ENCODE measurements at places on chromosomes 4 and X. TPM values are rescaled to one million over a fixed set of nuclear protein-coding genes. Genes with fewer than 3 reads are reported as not detected.

DNA sequence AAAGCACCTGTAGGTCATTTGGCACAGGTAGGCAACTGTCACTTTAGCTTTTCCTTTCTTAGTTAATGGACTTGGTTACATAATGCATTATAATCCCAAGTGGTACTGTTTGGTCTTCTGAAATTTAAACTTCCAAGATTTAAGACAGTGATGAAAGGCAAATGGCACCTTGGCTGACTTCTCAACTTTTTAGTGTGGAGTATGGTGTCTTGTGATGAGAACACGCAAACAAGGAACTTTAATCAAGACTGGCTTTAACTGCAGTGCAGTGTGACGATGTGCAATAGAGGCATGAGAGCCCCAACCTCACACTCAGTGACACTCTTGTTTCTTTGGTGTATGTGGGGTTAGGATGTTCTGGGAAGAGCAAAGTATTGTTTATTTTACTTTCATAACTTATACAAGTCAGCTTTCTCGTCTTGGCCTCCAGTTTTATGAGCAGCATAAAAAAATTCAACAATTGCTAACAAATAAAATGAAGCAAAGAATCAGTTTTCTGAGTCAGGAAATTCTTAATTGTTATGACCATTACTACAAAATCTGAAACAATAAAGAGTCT is 171.9 kb downstream of the MAD2L1 start:
- peak overlapping the region; percentile 30 for H3K27ac ChIP-seq
- no peaks in the 10 kb centered on the region for H3K27me3 ChIP-seq
- no peaks in the 10 kb centered on the region for H3K36me3 ChIP-seq
- no peak overlapping the region for H3K4me3 ChIP-seq
- peaks cover 7% of the 10 kb centered on the region for H3K4me1 ChIP-seq

DNA sequence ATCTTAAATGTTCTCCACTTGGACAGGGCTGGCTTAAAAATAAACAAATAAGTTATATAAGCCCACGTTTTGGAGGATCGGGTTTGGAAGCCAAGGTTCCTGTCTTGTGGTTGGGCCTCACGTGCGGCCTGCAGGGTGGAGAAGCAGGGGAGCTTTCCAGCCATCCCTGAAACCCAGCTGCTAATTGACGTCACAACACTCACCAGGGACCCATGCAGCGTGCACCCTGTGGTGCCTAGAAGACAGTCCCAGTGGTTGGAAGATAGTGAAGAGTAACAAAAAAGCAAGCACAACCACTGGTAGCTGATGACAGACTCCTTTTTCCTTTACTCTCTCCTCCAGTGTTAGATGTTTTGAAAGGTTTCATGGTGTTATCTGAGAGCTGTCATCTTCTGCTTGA is 142.0 kb upstream of the RBPJ start:
- H3K4me1 ChIP-seq: peaks cover 12% of the 10 kb centered on the region
- no peak for DNase-seq
- H3K4me3 ChIP-seq: no peak overlapping the region
- H3K36me3 ChIP-seq: no peaks in the 10 kb centered on the region

DNA sequence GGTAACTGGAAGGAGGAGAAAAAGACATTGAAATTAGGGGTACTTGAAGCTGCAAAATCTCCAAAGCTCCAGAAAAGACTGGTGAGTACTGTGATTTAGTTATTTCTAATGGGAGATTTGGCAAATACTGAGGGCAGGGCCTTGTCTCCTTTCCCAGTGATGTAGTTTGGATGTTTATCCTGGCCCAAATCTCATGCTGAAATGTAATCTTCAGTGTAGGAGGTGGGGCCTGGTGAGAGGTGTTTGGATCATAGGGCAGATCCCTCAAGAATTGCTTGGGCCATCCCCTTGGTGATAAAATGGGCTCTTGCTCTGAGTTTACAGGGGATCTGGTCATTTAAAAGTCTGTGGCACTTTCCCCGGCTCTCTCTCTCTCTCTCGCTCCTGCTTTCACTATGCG is 33.1 kb upstream of the GK start:
- H3K27me3 ChIP-seq: no peaks in the 10 kb centered on the region
- peaks cover 10% of the 10 kb centered on the region for H3K4me1 ChIP-seq
- no peak overlapping the region for H3K4me3 ChIP-seq
- peaks cover 8% of the 10 kb centered on the region for H3K36me3 ChIP-seq
- no peak for DNase-seq

P2RY4 gene
- total RNA-seq: not detected

GRCh38 chrX:104122829-104123228 is 10.5 kb downstream of the ZCCHC18 start:
- H3K27me3 ChIP-seq: no peaks in the 10 kb centered on the region
- H3K4me3 ChIP-seq: no peak overlapping the region
- no peak overlapping the region for H3K27ac ChIP-seq
- DNase-seq: no peak
- no peaks in the 10 kb centered on the region for H3K36me3 ChIP-seq

DNA sequence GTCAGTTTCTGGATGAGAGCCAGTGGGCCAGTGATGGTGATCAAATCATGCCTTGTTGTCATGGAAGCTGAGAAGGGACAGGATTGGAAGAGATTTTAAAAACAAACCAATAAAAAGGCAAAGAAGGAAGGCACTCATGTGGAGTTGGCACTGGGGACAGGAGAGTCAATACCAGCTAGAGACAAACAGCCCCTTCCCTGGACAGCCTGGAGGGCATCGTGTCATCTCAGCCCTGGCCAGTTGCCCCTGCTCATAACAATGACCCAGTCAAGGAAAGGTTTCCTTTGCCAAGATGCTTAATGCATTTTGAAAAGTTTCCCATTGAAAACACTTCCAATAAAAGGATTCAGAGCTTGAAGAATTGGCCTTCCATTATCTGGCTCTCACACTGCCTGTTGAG is 55.5 kb downstream of the SCML1 start:
- H3K27me3 ChIP-seq: no peaks in the 10 kb centered on the region
- peaks cover 23% of the 10 kb centered on the region for H3K4me1 ChIP-seq
- no peak for DNase-seq
- no peaks in the 10 kb centered on the region for H3K36me3 ChIP-seq

GRCh38 chr4:110193822-110194761 is 4.3 kb downstream of the ELOVL6 start:
- peak overlapping the region; percentile 19 for H3K4me3 ChIP-seq
- peaks cover 38% of the 10 kb centered on the region for H3K4me1 ChIP-seq
- H3K36me3 ChIP-seq: peaks cover 13% of the 10 kb centered on the region
- peak overlapping the region; percentile 95 for H3K27ac ChIP-seq

AMER1 gene
- 9.9 TPM for total RNA-seq

CDS1 gene
- 18.3 TPM for total RNA-seq

DNA sequence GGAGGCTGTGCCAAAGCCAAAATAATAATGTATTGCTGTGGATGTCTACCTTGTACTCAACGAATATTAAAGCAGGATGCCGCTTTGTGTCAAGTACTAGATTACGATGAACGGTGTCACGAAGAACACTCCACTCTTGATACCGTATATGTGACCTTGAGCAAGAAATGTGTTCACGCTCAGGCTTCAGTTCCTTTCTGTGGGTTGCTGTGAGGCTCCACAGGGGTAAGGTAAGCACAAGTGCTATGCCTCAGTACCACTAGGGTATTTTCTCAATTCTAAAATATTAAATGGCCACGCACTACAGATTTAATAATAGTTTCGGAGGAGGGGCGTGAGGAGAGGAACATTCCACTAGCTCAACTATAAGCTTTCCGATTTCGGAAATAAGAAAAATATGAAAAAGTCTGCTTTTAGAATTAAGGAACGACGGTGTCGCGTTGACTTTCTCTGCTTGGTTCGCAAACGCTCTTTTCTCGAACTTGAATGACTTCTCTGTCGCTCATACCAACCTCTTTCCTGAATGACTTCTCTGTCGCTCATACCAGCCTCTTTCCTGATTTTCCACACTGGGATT is 607 bp upstream of the SCOC start:
- H3K4me1 ChIP-seq: peaks cover 22% of the 10 kb centered on the region
- no peak overlapping the region for H3K4me3 ChIP-seq
- no peaks in the 10 kb centered on the region for H3K36me3 ChIP-seq

- H3K27ac ChIP-seq: no peak overlapping the region
- DNase-seq: no peak
- no peak overlapping the region for H3K4me3 ChIP-seq
- H3K4me1 ChIP-seq: no peaks in the 10 kb centered on the region
Measured at GRCh38 chr4:104772849-104773248, 278.2 kb upstream of the CXXC4 start.

Measured in WTC11 (cell line).